ENCODE measurements at places on chromosomes 6 and 20.

DNA sequence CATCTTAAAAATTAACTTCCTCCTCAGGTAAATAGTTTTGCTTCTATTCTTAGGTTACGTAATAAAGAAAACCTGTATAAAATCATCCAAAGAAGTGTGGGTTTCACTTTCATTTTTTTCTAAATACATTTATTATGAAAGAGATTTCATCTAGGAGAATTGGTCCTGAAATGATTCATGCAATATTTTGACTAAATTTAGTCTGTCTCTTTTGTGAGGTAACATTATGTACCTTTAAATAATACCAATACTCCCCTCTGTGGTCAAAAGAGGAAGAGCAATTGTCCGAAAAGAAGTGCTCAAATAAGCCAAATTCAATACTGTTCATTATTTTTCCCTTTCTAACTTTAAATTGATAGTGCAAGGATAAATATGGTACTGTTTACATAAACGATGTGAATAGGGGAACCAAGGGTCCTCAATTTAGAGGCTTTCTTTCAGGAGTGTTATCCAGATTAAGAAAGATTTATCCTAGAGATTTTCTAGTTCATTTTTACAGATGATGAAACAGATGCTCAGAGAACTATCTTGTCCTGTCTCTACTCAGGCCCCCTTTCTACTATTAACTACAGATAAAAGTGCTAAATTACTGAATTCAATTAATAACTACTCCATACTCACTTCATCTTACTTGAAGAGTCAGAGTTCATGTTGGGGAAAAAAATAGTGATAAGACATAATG, 26.2 kb downstream of the CYP39A1 start:
- DNase-seq = peak; percentile 58

DNA sequence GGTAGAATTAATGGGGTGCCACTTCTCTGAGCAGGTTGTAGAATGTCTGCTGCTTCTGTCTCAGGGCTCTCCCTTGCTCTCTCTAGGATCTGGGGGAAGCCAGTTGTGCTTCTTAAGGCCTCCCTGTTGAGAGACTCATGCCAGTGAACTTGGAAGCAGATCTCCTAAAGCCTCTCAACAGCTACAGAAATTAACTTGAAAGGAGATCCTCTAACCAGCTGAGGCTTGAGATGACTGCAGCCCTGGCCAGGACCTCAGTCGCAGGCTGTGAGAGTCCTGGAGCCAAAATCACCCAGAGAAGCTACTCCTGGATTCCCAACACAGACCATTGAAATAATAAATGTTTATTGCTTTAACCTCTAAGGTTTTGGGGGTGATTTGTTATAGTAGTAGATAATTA, 180.2 kb upstream of the MARCKS start:
- DNase-seq = no peak

DNA sequence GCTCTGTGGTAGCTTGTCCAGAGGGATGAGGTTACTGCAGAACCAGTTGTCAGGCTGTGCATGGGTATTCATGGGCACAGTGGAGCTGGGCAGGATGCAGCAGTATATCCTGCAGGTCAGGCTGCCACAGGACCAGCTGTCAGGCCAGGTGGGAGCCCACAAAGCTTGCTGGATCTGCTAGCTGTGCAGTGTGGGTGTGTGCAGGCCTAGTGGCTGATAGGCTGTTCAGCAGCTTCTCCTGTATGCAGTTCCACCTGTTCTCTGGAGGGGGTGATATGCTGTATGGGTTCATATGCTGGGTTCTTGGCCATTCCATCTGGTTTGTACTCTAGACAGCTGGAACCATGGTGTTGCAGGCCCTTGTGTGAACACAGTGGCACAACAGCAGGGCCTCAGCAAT, 40.6 kb upstream of the TPD52L1 start:
- no peak for DNase-seq

- DNase-seq = no peak
These were observed 128.2 kb upstream of the TMEM170B start for GRCh38 chr6:11409371-11409770.

DNA sequence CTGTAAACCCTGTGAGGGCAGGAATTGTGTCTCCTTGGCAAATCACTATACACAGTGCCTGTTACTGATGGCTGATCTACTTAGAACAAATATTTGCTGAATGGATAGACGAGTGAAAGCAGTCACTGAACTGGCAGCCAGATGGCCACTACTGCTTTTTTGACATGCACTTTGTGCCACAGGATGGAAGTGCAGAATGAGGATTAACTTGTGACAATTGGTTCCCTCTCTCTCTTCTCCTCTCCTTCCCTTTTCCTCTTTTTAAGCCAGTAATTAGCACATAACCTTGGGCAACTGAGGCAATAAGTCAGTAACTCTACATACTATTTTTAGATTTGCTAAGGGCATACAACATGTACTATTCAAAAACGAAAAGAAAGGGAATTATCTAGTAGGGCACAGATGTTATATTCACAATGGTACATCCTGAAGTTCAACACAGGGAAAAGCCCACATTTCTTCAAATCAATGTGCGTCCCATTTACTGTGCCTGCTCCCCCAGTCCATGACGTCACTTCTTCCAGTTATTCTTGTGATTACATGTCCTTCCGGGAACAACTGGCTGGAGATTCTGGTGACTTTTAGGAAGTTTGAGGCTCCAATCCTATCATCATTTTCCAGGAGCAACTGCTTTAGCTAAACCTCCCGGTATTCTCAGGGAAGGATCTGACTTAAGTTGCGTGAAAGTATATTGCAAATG, 17.0 kb upstream of the RPS6KA2 start:
- no peak for DNase-seq

DNA sequence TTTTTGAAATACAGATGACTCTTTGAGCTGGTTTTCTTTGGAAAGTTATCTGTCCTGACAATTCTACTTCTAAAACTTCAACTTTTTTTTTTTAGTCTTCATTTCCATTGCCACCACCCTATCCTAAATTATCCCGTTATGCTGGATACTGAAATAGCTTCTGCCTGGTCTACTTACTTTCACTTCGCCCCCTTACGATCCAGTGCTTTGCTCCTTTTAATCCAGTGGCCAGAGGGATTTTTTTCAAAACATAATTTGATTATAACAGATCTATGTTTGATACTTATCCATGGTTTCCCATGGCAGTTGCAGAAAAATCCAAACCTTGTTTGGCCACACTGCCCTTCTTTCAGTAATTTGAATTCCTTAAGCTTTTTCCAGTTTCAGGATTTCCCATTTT, 27.4 kb downstream of the ASXL1 start:
- DNase-seq = no peak

GRCh38 chr6:91045161-91045560, 458.3 kb upstream of the MAP3K7 start:
- no peak for DNase-seq

GRCh38 chr6:90941885-90942284, 355.0 kb upstream of the MAP3K7 start:
- no peak for DNase-seq

- DNase-seq = no peak
These were observed 119.7 kb downstream of the RTN4IP1 start for GRCh38 chr6:106509420-106510089.

GRCh38 chr6:13139119-13139518, 189.2 kb downstream of the TBC1D7 start:
- no peak for DNase-seq

Measured in cerebellum (tissue), 4 donors.